Stomach (tissue), 19 donors: ENCODE measurements at places on chromosomes 13 and 19. TPM values are rescaled to one million over a fixed set of nuclear protein-coding genes. Genes with fewer than 3 reads are reported as not detected.
A peak's percentile ranks its signal among the peaks of the same experiment; 100 is the strongest.

SULT2A1 gene
- total RNA-seq = 13.4 TPM

GRCh38 chr13:80313668-80314256 is 27.2 kb downstream of the SPRY2 start:
- H3K36me3 ChIP-seq = no peaks in the 10 kb centered on the region
- no peak for DNase-seq
- no peaks in the 10 kb centered on the region for H3K4me1 ChIP-seq
- no peak overlapping the region for H3K27ac ChIP-seq

DNA sequence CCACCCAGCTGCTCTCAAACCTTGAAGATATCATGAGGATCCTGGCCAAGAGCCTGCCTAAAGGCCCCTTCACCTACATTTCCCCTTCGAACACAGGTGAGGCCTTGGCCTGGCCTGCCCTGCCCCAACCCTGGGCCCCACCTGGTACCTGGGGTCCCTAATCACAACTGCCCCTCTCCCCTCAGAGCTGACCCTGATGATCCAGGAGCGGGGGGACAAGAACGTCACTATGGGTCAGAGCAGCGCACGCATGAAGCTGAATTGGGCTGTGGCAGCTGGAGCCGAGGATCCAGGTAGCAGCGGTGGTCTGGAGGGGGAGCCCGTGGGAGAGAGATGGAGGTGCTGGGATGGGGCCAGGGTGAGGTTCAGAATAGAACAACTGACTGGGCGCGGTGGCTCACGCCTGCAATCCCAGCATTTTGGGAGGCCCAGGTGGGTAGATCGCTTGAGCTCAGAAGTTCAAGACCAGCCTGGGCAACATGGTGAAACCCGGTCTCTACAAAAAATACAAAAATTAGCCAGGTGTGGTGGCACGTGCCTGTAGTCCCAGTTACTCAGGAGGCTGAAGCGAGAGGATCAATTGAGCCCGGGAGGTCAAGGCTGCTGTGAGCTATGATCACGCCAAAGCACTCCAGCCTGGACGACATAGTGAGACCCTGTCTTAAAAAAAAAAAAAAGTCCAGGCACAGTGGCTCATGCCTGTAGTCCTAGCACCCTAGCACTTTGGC is 17.5 kb downstream of the DDX39A start:
- H3K36me3 ChIP-seq = peaks cover 85% of the 10 kb centered on the region
- no peak for DNase-seq
- no peaks in the 10 kb centered on the region for H3K27me3 ChIP-seq
- H3K4me3 ChIP-seq = no peak overlapping the region
- peaks cover 20% of the 10 kb centered on the region for H3K4me1 ChIP-seq

- no peak overlapping the region for H3K4me3 ChIP-seq
- no peak for DNase-seq
- H3K27me3 ChIP-seq = peaks cover 66% of the 10 kb centered on the region
- H3K36me3 ChIP-seq = no peaks in the 10 kb centered on the region
- H3K4me1 ChIP-seq = peaks cover 25% of the 10 kb centered on the region
- no peak overlapping the region for H3K27ac ChIP-seq
These were observed 3.1 kb upstream of the DACH1 start for GRCh38 chr13:71870100-71870499.

- H3K27me3 ChIP-seq = peaks cover 32% of the 10 kb centered on the region
- H3K4me1 ChIP-seq = peaks cover 27% of the 10 kb centered on the region
- H3K27ac ChIP-seq = peak overlapping the region; percentile 35
- peak; percentile 78 for DNase-seq
These were observed 1.1 kb upstream of the SHC2 start for GRCh38 chr19:461721-462551.

DNA sequence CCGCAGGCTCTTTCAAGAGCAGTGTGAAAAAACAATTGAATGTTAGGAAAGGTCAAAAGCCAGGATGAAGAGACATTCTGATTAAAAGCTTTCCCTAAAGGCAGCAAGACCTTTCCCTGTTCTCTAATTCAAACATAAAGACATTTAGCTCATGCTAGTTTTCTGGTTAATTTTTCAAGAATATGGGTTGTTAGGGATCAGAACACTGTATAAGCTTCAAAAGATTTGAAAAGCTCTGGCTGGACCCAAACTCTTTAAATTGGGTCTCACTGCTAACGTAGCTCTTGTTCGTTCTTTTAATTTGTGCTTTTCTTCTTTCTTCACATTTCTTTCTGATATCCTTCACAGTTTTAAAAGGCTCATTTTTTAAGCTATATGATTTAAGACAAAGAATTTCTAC is 877.0 kb downstream of the EFNB2 start:
- H3K27me3 ChIP-seq = no peaks in the 10 kb centered on the region
- H3K36me3 ChIP-seq = no peaks in the 10 kb centered on the region
- no peak overlapping the region for H3K4me3 ChIP-seq
- DNase-seq = no peak
- H3K4me1 ChIP-seq = no peaks in the 10 kb centered on the region

DNA sequence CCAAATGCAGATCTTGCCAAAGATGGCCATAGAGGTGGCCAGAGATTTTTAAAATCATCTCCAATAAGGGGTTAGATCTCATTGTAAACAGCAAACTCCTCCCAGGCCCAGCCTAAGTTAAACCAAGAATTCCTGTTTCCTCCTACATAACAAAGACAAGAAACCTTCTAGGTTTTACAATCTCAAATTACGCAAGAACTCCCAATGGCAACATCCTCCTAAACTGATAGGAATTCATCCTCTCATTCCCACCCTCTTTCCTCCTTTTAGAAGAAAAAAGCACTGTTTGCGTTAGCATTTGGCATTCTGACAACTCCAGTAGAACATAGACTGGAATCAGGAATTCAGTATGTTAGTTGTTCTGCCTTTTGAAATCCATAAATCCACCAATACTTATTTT is 14.6 kb downstream of the PROSER1 start:
- no peak overlapping the region for H3K4me3 ChIP-seq
- no peak overlapping the region for H3K27ac ChIP-seq
- no peaks in the 10 kb centered on the region for H3K4me1 ChIP-seq
- H3K36me3 ChIP-seq = peaks cover 28% of the 10 kb centered on the region

DNA sequence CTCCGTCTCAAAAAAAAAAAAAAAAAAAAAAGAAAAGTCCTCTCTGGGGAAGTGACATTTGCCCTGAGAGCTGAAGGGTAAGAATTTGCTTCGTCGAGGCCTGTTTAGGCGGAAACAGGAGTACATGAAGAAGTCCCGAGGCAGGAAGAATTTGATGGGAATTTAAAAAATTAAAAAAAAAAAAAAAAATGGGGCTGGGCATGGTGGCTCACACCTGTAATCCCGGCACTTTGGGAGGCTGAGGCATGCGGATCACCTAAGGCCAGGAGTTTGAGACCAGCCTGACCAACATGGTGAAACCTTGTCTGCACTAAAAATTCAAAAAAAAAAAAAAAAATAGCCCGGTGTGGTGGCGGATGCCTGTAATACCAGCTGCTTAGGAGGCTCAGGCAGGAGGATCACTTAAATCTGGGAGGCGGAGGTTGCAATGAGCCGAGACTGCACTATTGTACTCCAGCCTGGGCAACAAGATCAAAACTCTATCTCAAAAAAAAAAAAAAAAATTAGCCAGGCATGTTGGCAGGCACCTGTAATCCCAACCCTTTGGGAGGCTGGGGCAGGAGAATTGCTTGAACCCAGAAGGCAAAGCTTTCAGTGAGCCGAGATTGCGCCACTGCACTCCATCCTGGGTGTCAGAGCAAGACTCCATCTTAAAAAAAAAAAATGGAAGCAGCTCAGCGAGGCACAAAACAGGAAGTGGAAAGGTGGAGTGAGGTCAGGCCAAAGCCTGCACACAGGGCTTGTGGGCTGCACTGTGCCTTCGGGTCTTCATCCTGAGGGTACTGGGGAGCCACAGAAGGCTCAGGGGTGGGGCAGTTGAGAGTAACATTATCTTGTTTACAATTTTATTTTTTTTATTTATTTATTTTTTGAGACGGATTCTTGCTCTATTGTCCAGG is 4.9 kb downstream of the BAX start:
- H3K36me3 ChIP-seq = no peaks in the 10 kb centered on the region
- DNase-seq = no peak
- no peak overlapping the region for H3K4me3 ChIP-seq
- H3K27me3 ChIP-seq = no peaks in the 10 kb centered on the region
- no peak overlapping the region for H3K27ac ChIP-seq

GRCh38 chr19:50000038-50000840 is 24.9 kb downstream of the VRK3 start:
- no peak overlapping the region for H3K27ac ChIP-seq
- H3K4me1 ChIP-seq = peaks cover 11% of the 10 kb centered on the region
- H3K27me3 ChIP-seq = no peaks in the 10 kb centered on the region
- H3K36me3 ChIP-seq = peaks cover 99% of the 10 kb centered on the region
- no peak overlapping the region for H3K4me3 ChIP-seq
- DNase-seq = no peak

DNA sequence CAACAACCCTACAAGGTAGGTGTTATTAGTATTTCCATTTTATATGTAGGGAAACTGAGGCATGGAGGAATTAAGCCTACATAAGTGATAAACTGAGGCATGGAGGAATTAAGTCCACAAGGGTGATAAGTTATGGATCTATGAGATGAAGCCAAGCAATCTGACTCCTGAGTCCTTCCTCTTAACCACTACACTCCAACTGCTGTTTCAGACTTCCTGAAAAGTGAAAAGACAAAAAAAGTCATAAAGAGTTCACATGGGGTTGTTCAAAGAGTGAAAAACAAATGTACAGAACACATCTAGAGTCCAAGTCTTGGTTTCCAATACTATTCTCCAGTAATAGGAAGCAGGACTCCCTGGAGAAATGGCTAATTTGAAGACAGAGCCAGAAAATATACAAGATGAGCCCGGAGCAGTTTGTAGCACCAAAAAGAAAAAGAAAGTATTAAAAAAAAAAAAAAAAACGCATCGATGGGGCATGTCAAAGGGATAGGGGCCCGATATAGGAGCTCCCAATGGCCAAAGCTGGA is 12.1 kb downstream of the CRYL1 start:
- no peak overlapping the region for H3K4me3 ChIP-seq
- peaks cover 11% of the 10 kb centered on the region for H3K36me3 ChIP-seq
- no peaks in the 10 kb centered on the region for H3K4me1 ChIP-seq
- no peaks in the 10 kb centered on the region for H3K27me3 ChIP-seq

CCDC8 gene
- total RNA-seq = 0.89 TPM
